Kidney (tissue), 22 donors: ENCODE measurements at places on chromosomes 2 and 18. TPM values are rescaled to one million over a fixed set of nuclear protein-coding genes. Genes with fewer than 3 reads are reported as not detected.

Gene VAMP8
- 604 TPM for polyA plus RNA-seq

Gene FAM161A
- polyA plus RNA-seq: 1.5 TPM

Gene GALNT14
- polyA plus RNA-seq: 90.3 TPM

Gene TMEM17
- polyA plus RNA-seq: 4.2 TPM

Gene ITGA4
- 0.39 TPM for polyA plus RNA-seq

Gene MYO5B
- 17.8 TPM for polyA plus RNA-seq

Gene PAX8
- 199 TPM for polyA plus RNA-seq

Gene ZNF512
- 15.1 TPM for polyA plus RNA-seq

Gene NYAP2
- polyA plus RNA-seq: not detected

Gene GPR35
- 1.7 TPM for polyA plus RNA-seq

Gene USP14
- 27.1 TPM for polyA plus RNA-seq

Gene ATP6V1C2
- 38.0 TPM for polyA plus RNA-seq

Gene CCDC121
- 4.2 TPM for polyA plus RNA-seq

Gene ZC3H6
- 1.4 TPM for polyA plus RNA-seq

Gene RBM43
- 6.0 TPM for polyA plus RNA-seq

Gene ZNG1B
- polyA plus RNA-seq: 32.7 TPM

Gene FHOD3
- polyA plus RNA-seq: 28.0 TPM

Gene OR6B2
- not detected for polyA plus RNA-seq

Gene GALR1
- polyA plus RNA-seq: not detected

Gene LAMA3
- 4.4 TPM for polyA plus RNA-seq

Gene HRH4
- polyA plus RNA-seq: not detected

Gene PCARE
- polyA plus RNA-seq: 1.3 TPM

Gene CREG2
- polyA plus RNA-seq: not detected

Gene GALNT3
- polyA plus RNA-seq: 8.8 TPM

Gene SLC40A1
- polyA plus RNA-seq: 45.8 TPM

Gene DNAJC5G
- not detected for polyA plus RNA-seq

Gene FNDC4
- polyA plus RNA-seq: 8.5 TPM

Gene CXXC1
- 39.0 TPM for polyA plus RNA-seq

Gene TTL
- polyA plus RNA-seq: 11.1 TPM

Gene CTAGE1
- polyA plus RNA-seq: not detected

Gene UGT1A5
- polyA plus RNA-seq: not detected
